ENCODE measurements at places on chromosomes 13 and 19.

GRCh38 chr13:35480346-35480745 is 3.9 kb upstream of the MAB21L1 start:
- no peak for DNase-seq

DNA sequence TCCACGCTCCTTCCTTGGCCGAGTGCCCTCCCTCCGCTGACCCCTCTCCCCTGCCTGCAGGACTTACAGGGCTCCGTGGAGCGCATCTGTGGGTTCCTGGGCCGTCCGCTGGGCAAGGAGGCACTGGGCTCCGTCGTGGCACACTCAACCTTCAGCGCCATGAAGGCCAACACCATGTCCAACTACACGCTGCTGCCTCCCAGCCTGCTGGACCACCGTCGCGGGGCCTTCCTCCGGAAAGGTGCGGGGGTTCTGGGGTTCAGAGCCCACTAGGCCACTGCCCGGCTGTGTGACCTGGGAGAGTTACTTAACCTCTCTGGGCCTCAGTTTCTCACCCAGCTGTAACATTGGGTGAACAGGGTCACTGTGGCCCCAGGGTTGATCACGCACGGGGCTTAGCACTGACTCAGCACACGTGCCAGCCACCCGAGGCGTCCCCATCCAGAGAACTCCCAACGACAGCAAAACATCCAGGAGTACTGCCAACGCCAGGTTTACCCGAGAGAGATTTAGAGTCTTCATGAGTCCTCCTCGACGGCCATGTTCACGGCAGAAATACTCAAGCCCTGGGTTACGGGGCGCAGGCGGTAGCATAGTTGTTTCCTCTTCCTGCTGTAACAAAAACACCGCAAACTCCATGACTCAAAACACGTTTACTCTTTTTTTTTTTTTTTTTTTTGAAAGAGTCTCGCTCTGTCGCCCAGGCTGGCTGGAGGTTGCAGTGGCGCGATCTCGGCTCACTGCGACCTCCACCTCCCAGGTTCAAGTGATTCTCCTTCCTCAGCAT is 9.7 kb upstream of the SPACA4 start:
- DNase-seq = no peak

GRCh38 chr13:76610819-76611415 is 275.3 kb downstream of the KCTD12 start:
- DNase-seq = no peak

DNA sequence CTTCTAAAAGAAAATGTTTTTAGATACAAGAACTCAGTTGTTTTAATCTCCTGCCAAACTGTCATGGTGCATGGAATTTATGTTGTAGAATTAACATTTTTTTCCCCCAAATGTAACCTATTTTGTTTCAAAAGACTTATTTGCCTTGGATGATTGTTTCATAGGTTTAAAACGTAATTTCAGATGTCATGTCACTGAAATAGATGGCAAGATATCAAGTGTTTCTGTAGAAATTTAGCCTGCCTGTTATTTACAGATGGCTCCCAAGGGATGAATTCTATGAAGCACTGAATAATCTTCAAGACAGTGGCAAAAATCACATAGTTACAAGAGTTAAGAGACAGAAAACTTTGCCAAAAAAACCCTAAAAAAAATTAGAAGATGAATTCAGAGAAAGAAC is 1484.6 kb downstream of the OLFM4 start:
- DNase-seq = no peak

GRCh38 chr13:46861959-46862358 is 34.9 kb downstream of the HTR2A start:
- DNase-seq = no peak

Data from stimulated activated CD4-positive, alpha-beta T cell treated with anti-CD3 and anti-CD28 coated beads, Interleukin-1b, Interleukin-23, amount 100 ng/mL, for 4 hours (primary cell).